ENCODE measurements at places on chromosomes 7 and 10.

DNA sequence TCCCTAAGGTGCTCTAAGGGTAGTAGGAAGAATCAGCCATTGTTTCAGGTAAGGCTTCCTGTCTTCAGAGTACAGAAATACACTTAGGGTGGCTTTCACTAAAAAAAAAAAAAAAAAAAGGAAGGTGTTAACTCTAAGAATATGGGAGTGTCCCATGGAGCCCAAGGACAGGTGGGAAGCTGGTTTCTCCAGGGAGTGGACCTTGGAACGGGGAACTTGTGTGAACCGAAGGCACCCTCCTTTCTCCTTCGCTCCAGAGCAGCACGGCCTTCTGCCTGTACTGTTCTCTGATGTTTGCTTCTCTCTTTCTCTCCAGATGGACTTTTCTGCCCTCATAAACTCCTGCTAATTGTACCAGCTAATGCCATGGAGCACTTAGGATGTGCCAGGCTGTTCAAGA lies 6.2 kb downstream of the OPALIN start:
- no peak for DNase-seq

DNA sequence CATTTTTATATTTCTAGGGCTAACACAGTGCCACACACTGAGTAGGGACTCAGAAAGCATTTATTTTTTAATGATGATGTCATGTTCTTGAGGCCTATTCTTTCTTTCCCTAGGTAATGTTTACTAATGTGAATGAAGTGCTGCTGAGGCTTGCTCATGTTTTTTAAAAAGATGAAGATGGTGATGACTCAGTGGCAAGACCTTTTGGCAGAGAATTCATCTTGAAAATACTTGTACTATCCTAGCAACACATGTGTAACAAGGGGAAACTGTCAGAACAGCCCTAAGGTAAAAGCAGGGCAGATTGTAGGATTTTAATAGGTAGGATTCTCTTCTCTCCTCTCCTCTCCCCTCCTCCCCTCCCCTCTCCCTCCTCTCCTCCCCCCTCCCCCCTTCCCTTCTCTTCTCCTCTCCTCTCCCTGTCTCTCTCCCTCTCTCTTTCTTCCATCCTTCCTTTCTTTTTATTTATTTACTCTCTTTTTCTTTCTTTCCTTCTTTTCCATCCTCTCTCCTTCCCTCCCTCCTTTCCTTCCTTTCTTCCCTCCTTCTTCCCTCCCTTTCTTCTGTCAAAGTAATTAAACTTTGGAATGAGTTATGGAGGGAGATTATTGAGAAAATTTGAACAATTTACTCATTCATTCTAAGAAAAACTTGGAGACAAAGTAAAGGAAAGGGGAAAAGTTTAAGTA lies 75.3 kb downstream of the ZNF92 start:
- DNase-seq, result no peak

- no peak for DNase-seq
Observed at GRCh38 chr10:48457949-48458661, 146.8 kb downstream of the ARHGAP22 start.

GRCh38 chr10:119095640-119096039 lies 8.3 kb upstream of the DENND10 start:
- no peak for DNase-seq

- DNase-seq, result no peak
Observed at GRCh38 chr10:13915710-13916109, 328.9 kb downstream of the PRPF18 start.

DNA sequence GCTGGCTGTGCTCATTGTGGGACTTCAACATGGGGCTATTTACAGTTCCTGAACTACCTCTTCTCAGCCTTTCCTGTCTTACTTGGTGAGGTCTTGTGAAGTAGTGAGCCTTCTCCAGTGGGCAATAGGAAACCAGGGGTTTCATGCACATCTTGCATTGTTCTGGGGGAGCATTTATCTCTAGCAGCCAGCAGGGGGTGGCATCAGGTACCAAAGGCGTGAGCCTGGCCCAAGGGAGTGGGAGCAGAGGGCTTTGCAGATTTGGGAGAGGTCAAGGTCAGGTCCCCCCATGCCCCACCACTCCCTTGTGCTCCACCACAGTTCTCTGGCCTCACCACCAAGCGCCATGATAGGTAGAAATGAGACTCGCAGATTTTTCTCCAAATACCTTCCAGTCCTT lies 85.4 kb upstream of the NPTX2 start:
- DNase-seq, result no peak

DNA sequence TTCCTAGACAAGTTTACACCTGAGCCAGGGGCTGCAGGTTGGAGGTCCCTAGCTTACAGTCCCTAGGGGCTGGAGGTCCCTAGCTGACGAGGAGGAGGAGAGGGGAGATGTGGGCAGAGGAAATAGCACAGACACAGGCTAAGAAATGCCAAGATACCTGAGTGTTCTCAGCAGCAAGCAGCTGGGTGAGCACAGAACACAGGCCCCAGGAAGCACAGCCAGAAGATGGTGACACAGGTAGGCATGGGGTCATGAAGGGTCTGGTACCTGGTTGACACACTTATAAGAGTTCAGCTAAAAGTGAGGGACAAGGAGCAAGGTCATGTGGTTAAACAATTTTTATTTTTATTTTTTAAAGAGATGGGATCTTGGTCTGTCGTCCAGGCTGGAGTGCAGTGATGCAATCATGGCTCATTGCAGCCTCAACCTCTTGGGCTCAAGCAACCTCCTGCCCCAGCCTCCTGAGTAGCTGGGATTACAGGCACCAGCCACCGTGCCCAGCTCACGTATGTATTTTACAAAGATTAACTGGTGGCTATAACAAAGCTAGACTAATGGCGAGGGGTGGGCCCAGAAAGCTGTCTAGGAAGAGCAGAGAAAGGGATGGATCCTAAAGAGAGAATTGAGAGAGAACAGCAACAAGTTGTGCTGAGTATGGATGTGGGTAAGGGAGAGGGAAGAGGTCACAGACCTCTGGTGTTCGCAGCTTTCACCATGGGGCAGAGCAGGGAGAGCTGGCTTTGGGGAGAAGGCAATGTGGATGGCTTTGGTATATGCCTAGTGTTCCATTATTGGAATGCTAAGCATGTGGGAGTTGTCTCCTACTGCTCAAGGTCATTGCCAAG lies 140.3 kb upstream of the KLF14 start:
- DNase-seq, result no peak

Data from hematopoietic multipotent progenitor cell (in vitro differentiated cells).